CD4-positive, alpha-beta memory T cell (primary cell): ENCODE measurements at places on chromosomes 11 and 22.

DNA sequence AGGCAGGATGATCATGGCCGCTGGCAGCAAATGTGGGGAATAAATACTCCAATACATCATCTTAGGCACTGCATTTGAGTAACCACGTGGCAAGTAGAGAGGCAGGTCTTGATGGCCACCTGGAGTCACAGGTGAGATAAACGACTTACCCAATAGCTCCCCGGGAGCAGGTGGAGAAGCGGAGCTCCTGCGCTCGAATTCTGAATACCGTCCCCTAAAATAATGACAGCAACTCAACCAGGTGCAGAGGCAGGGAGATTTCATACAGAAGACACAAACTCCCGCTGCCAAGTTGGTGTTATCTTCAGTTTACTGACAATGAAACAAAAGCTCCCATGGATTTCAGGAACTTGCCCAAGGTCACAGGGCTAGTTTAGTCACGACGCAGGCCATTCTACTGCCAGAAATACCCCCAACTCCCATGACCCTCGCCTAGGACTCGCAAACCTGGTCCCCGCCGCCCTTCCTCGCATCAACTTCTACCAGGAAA lies 437 bp downstream of the SLC43A3 start:
- peak; percentile 33 for DNase-seq

- no peak for DNase-seq
These were observed 279.3 kb upstream of the TENM4 start for GRCh38 chr11:79720115-79720514.

GRCh38 chr11:102046841-102047240 lies 396 bp upstream of the CFAP300 start:
- DNase-seq = no peak

- no peak for DNase-seq
These were observed 32.5 kb upstream of the PANX2 start for GRCh38 chr22:50138041-50138440.

DNA sequence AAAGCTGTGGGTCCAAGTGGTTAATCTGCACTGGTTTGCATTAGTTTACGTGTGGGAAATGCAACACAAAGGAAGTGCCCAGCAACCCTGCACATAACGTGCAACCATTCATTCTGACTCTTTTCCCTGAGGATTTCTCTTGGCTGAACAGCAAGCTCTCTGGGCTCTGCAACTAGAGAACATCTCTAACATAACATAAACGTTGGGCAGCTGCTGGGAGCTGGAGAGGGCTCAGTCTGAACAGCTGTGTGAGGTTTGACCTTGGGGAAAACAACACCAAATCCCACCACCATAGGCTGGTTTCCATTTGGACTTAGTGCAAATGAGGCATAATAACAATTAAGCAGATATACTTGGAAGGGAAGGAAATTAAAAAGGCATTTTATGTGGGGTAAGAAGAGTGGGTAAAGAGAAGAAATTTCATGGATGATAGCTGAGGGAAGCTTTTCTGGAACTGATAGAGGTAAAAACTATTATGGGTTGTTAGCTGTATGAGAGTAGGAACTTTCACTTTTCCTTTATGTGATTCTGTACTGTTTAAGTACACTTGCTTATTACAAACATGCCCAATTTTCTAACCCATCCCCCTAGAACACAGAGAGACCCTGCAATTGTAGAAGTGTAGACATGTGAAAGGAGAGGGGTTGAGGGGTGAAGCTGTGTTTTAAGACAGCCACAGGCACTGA lies 76.2 kb downstream of the SNX19 start:
- DNase-seq = no peak

- DNase-seq = no peak
These were observed 236.1 kb downstream of the MIAT start for GRCh38 chr22:26893173-26894110.

GRCh38 chr22:36510966-36511881 lies 4.4 kb upstream of the FOXRED2 start:
- DNase-seq = no peak

- no peak for DNase-seq
These were observed 128.4 kb downstream of the OPCML start for GRCh38 chr11:133403900-133404299.

- no peak for DNase-seq
These were observed 49.4 kb upstream of the RAB1B start for GRCh38 chr11:66218846-66219620.

DNA sequence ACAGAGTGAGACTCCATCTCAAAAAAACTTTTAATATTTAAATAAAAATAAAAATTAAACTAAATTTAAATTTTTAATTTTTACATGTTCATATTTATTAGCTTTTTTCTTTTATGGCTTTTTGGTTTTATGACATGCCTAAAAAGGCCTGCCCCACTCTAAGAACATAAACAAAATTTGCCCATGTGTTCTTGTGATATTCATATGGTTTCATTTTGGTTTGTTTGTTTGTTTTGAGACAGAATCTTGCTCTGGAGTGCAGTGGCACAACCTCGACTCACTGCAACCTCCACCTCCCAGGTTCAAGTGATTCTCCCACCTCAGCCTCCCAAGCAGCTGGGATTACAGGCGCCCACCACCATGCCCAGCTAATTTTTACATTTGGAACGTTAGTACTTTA lies 27.7 kb downstream of the SUSD2 start:
- no peak for DNase-seq

DNA sequence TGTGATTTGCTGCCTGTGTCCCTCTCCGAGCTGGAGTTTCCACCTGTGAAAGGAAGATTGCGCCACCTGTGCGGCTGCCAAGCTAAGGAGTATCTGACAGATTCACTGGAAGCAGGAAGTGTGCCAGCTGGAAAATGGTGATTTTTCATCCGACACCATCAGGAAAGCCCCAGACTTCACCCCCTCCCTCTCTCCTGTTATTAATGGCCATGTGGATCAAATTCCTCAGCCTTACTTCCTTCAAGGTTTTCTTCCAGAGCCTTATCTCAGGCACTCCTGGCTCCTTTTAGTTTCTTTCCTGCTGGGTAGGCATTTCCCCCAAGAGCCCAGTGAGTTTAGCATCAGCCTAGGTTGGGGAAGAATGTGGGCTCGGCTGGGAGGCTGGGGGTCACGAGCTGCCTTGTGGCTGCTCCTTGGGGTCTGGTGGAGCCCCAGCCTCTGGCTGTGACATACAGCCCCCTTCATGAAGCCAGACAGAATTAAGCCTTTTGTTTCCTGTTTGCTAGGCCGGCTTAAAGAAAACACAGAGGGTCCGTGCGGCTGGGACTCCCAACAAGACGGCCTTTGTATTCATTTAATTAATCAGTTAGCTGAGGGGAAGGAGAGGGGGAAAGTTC lies 37.1 kb downstream of the PKNOX2 start:
- DNase-seq = no peak

- no peak for DNase-seq
These were observed 120.9 kb downstream of the FEZ1 start for GRCh38 chr11:125375146-125375545.

DNA sequence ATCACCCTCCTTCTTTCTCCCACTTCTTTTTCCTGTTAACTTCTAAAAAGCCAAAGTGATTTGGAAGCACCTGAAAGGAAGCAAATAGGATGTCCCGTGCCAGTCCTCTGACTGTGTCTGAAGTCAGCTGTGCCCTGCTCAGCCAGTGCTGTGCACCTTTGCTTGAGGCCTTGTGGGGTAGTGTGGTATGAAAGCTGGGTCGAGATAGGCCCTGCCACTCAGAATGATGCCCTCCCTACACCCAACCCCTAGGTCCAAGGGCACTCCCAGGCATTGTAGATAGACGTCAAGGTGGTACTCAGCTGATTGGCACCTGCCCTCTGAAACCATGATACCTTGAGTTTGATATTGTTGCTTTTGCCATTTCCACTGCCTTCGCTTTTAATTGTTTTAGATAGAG lies 83.6 kb upstream of the RASSF10 start:
- no peak for DNase-seq

- DNase-seq = no peak
These were observed 768.7 kb downstream of the ETS1 start for GRCh38 chr11:127818625-127819024.

DNA sequence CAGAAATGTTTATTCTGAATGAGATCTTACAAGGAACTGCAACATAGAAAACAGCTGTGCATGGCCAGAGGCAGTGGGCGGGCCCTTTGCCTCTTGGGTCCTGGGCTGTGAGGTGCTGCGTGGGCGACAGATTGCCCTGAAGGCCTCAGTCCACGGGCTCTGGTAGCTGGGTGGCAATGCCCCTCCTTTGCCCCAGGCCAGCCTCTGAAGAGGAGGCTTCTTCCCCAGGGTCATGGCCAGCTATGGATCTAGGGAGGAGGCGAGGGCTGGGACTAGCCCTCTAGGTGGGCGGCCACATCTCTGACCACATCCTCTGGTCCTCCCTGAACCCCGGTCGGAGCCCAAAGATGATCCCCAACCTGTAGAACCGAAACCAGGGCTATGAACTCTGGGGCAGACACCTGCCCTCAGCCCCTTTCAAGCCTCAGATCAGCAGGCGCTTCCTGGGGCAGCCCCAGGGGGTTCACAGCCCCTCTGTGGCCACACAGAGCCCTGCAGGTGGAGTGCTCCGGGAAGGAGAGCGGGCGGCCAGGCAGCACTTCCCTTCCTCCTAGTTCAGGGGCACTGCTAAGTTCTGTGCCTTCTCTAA lies 6.6 kb upstream of the CDC42BPG start:
- DNase-seq = peak; percentile 52

DNA sequence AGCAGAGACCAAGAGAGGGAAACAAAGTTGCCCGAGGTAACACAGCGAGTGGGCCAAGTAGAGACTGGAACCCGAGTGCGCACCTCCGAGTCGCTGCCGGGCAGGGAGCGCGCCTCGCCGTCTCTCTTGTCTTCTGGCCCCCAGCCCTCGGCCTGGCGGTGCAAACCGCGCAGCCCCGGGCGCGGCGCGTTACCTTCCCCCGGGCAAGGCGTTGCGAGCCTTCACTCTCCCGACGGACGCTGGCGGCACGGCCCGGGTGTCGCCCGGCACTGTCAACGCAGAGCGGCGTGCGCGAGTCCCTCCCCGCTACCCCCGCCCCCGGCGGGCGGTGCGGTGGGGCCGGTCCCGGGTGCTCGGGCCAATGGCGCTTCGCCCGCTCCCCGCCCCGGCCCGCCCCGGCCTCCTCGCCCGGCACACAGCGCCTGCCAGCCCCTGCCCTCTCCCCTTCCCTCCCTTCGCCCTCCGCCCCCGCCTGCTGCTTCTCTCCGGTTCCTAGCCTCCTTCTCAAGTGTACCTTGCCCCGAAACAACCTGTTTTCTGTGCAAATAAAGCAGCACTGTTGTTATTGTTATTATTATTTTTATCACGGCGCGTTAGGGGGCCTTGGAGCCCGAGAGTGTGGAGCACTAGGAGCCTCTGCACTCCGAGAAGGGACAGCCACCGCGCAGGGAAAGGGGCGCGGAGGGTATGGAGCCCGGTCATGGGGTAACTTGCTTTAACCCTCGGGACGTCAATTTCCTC lies at the start of gene SYTL2:
Gene SYTL2, minus strand, starts transcription at position 271 of the 741 bp plus-strand sequence. CDS start 53,416 bp downstream, outside the sequence.
- DNase-seq = peak; percentile 78

DNA sequence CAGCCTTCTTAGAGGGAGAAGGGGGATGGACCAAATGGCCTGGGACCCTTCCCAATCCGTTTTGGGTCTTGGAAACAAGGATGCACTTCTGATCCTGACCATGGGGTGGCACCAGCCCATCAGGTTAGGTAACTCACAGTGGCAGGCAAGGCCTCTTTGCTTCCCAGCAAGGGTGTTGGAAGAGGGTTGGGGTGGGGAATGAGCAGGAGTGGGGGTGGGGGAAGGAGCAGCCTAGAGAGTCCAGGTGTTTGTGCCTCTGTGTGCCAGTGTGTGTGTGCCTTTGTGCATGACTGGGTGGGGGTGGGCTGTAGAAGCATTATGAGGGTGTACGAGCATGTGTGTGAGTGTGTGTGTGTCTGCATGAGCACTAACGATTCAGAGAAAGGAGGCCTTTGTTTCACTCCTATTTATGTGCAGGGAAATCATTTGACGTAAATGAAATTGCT lies 213.1 kb downstream of the INSC start:
- no peak for DNase-seq
